ENCODE measurements at places on chromosomes 7 and 10.

GRCh38 chr7:24802300-24802699 is 45.0 kb upstream of the GSDME start:
- no peak for DNase-seq

DNA sequence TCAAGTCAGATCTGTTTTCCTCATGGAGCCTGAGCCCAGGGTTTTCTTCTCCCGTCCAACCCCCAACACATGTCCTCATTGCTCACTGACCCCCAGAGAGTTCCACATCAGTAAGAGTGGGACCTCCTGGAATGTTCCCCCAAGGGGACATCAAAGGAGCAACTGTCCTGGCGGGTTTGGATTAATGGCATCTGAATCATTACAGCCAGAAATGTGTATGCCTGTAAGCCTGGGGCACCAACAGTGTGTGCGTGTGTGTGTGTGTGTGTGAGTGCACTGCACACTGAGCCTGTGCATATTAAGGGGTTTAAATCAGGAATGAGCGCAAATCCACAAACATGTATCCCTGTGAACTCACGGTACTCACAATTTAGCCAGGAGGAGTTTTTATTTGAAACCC is 222.3 kb downstream of the PLXNA4 start:
- peak; percentile 55 for DNase-seq

DNA sequence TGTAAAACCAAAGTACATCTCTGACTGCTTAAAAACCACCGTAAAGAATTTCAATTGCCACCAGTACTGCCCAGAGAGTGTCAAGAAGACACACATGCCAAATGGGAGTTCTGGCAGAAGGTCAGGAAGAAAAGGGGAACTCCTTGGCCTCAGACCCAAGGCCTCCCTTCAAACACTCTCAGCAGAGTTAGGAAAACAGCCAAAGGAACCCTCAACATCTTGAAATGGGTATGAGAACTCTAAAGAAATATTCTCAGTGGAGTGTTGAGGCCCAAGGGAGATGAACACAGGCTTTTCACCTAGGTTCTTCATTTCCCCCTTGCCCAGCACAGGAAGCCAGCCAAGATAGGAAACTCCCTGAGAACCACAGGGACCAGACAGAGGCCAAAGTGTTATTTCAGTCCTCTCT is 96.1 kb upstream of the ASAH2 start:
- no peak for DNase-seq

GRCh38 chr10:29895456-29895855 is 163.9 kb downstream of the JCAD start:
- DNase-seq = peak; percentile 71

DNA sequence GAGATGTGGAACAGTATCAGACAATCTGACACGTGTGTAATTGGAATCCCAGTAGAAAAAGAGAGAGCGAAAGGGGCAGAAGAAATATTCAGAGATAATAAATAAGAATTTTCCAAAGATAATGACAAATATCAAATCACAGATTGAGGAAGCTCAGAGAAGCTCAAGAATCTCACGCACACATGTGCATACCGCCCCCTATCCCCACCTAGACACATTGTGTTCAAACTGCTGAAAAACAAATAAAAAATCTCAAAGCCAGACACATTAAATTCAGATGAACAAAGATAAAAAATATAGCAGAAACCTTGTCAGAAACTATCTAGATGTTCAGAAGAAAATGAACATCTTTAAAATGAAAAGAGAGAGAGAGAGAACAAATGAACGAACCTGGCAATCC is 17.2 kb downstream of the SFR1 start:
- DNase-seq = no peak

- DNase-seq = no peak
Measured at GRCh38 chr7:125173571-125173970, 243.9 kb upstream of the POT1 start.

DNA sequence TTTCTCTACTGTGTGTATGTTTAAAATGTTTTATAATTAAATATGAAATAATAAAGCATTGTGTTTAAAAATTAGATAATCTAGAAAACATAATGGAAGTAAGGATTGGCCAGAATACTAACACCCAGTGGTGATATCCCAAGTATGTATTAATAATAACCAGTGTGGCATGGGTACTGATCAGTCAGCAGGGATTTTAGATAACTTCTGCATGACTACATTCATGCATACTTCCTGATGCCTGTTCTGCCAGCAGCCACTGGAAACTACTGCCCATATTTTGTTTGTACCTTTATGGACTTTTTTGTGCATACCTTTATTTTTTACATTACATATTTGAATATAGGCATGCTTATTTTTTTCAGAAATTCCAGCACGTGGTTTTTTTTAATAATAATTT is 156.6 kb upstream of the TMEM196 start:
- DNase-seq = no peak
